AG10803 (cell line): ENCODE measurements at places on chromosomes 13 and 19.
A peak's percentile ranks its signal among the peaks of the same experiment; 100 is the strongest.

DNA sequence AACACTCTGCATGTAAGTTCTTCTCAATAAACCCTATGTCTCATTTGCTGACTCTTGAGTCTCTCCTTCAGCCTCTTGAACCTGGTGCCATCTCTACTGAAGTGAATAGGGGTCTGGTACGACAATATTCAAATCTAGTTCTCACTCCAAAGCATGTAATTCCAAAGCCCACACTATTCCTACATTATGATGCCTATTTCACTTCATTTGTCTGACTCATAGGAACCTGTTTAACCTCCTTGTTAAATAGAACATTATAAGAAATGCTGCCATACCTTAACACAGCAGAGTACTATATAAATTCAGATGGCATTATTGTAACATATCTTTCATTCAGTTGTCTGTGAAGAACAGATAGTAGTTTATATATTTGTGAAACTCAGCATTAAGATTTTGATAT lies 67.1 kb downstream of the STARD13 start:
- no peak for DNase-seq

DNA sequence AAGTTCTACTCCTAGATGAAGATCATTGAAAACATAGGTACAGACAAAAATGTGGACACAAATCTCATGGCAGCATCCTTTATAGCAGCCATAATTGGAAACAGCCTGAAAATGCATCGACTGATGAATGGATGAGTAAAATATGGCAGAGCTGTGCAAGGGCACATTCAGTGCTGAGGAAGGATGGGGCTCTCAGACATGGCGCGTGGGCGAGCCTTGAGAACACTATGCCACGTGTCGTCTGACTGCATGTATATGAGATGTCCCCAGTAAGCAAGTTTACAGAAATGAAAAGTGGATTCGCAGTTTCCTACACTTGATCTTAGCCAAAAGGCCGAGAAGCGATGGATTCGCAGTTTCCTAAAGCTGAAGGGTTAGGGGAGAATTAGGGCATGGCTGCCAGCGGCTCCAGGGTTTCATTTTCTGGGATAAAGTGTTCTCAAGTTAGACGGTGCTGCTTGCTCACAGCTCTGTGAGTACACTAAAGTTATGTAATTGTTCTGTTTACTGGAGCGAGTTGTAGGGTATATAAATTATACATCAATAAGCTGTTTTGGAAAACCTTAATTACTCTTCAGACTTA lies 78.0 kb downstream of the RAB20 start:
- DNase-seq = no peak

- no peak for DNase-seq
Measured at GRCh38 chr19:48478339-48479256, 9.4 kb downstream of the CYTH2 start.

GRCh38 chr13:60220072-60220471 lies 56.3 kb upstream of the DIAPH3 start:
- DNase-seq = no peak

- DNase-seq = no peak
Measured at GRCh38 chr19:5977222-5977784, 637 bp downstream of the RANBP3 start.

GRCh38 chr13:93151277-93151676 lies 75.3 kb upstream of the GPC6 start:
- peak; percentile 82 for DNase-seq

GRCh38 chr19:31144075-31144870 lies 205.0 kb downstream of the TSHZ3 start:
- DNase-seq = no peak

GRCh38 chr19:47436712-47437401 lies 17.5 kb upstream of the MEIS3 start:
- DNase-seq = peak; percentile 46

- DNase-seq = peak; percentile 20
Measured at GRCh38 chr13:41059456-41060081, 1.7 kb upstream of the WBP4 start.

DNA sequence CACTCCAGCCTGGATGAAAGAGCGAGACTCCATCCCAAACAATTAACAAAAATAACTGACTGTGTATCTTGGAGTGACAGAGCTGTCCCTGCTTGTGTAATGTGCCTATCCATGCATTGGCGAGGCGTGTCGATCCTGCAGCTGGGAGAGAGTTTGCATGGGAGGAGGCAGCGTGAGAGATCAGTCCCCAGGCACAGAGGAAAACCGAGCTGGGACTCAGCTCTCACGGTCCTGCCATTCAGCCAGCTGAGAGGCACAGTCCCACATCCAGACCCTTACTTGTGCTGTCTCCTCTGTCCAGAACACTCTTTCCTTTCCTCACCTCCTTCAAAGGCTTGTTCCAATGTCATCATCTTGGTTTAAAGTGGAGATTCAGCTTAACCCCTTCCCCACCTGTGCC lies 11.9 kb upstream of the SULT2B1 start:
- no peak for DNase-seq

DNA sequence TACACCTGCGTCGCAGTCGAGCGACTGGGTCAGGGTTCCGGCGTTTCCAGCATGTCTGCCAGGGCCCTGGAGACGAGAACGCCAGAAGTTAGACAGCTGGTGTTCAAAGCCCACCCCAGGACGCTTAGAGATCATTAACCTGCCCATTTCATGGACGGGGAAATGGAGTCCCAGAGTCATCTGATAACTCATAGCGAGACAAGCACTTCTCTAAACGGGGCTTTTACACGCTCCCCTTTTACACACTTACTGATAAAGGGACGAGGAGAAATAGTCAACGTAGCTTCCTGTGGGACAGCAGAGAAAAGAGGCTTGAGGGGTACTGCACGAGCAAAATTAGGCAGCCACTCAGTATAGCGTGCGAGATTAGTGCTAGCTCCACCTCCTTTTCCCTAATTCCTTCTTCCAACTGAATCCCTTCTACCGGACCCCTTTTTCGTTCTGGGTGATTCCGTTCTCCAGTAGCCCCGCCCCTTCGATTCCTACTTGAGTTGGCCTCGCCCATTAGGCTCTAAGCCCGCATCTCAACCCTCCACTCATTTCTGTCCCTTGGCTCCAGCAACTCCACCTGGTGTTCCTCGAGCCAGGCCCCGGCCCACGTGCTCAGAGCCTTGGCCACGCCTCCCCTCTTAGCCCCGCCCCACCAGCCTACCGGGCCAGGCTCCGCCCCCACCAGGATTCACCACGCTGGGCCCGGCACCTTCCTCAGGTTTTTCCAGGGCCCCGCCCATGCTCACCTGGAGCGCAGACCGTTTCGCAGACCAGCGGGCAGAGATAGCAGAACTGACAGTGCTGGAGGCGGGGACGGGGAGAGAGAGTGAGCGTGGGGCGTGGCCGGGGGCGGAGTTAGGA lies 3.7 kb downstream of the HRC start:
- DNase-seq = no peak

GRCh38 chr19:5193192-5193591 lies 147.4 kb downstream of the PTPRS start:
- no peak for DNase-seq

DNA sequence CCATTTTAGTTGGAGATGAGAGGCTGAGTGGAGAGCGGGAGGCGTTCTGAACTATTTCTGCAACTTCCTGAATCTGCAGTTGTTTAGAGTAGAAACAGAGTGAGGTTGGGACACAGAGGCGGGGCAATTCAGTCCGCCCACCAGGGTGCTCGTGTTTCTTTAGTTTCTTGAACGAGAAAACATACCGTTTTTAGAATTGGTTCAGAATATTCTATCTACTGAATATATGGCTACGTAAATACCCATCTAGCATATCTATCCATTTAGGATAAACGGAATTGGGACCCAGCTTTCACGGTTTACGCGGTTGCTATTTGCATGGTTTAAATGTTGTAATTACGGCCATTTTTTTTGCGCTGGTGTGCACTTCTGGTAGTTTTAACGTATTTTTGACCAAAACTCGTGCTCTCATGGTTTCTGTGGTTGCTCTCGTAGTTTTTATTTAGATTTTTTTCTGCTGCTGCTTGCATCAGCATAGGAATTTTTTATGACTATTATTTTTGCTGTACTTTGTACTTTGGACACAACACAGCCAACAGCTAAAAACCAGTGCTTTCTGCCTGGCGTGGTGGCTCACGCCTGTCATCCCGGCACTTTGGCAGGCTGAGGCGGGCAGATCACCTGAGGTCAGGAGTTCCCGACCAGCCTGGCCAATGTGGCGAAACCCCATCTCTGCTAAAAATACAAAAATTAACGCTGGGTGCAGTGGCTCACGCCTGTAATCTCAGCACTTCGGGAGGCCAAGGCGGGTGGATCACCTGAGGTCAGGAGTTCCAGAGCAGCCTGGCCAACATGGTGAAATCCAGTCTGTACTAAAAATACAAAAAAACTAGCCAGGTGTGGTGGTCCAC lies 32.7 kb downstream of the TIMM13 start:
- no peak for DNase-seq

GRCh38 chr19:18322318-18322758 lies 538 bp downstream of the LSM4 start:
- DNase-seq = peak; percentile 59

DNA sequence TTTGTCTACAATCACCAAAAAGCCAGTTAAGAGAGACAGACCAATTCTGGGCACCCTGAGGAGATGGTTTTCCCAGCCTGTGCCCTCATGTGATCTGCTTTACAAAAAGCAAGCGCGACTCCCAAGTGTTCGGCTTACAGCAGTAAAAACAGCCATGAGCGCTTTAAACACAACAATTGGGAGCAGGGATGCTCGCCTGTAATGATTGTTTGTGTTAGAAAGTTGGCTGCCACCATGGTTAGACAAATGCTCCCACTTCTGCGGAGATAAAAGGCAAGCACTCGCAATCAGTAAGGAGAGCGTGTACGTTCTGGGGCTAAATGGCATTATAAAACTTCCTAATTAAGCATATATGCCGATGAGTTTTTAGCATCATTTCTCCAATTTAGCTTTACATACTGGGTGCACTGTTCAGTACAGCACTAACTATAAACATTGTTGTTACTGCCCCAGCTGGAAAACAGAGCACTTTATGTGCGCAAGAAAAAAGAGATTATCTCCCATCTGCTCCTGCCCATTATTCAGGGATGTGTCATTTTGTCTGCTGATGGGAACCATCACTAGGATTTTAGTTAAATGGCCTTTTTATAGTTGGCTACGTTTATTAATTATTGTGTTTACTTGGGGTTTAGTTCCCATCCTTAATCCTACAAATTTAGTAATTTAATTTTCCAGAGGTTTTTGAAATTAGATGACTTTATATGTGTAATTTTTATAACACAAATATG lies 309.3 kb upstream of the MAB21L1 start:
- no peak for DNase-seq

DNA sequence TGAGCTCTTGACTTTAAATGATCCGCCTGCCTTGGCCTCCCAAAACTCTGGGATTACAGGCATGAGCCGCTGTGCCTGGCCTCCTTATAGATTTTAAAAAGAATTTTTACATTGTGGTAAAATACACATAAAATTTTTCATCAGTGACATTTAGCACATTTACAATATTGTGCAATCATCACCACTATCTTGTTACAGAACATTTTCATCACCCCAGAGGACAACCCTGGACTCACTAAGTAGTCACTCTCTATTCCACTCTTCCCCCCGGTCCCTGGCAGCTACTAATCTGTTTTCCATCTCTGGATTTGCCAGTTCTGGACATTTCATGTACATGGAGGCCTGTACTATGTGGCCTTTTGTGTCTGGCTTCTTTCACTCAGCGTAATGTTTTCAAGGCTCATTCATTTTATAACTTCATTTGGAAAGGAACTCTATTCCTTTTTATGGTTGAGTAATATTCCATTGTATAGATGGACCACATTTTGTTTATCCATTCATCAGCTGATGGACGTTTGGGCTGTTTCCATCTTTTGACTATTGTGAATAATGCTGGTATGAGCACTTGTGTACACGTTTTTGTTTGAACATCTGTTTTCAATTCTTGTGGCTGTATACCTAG lies 19.9 kb downstream of the MEGF8 start:
- DNase-seq = peak; percentile 70

DNA sequence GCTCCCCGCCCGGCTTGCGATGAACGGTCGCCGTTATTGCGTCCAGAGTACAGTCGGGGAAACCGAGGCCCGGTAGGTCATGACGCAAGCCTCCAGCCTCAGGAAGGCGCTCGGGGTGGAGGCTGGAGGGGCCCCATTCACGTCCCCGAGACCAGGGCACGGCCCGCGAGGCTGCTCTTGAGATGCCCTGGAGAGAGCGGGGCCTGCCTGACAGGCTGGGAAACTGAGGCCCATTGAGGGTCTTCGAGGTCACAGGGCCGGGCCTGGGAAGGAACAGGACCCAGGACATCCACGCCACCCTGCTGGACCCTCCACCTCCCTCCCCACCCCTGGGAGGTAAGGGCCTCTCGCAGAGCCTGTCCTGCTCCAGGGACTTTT lies 367 bp downstream of the NDUFS7 start:
- no peak for DNase-seq

GRCh38 chr13:27250833-27251165 lies 559 bp upstream of the RPL21 start:
- no peak for DNase-seq

GRCh38 chr19:54650108-54650655 lies 12.6 kb upstream of the LILRB4 start:
- DNase-seq = no peak

GRCh38 chr19:16112778-16113177 lies 1.1 kb downstream of the RAB8A start:
- no peak for DNase-seq

GRCh38 chr19:17109962-17110598 lies 34.5 kb downstream of the MYO9B start:
- no peak for DNase-seq

GRCh38 chr13:76527041-76527440 lies 359.2 kb downstream of the KCTD12 start:
- DNase-seq = no peak

DNA sequence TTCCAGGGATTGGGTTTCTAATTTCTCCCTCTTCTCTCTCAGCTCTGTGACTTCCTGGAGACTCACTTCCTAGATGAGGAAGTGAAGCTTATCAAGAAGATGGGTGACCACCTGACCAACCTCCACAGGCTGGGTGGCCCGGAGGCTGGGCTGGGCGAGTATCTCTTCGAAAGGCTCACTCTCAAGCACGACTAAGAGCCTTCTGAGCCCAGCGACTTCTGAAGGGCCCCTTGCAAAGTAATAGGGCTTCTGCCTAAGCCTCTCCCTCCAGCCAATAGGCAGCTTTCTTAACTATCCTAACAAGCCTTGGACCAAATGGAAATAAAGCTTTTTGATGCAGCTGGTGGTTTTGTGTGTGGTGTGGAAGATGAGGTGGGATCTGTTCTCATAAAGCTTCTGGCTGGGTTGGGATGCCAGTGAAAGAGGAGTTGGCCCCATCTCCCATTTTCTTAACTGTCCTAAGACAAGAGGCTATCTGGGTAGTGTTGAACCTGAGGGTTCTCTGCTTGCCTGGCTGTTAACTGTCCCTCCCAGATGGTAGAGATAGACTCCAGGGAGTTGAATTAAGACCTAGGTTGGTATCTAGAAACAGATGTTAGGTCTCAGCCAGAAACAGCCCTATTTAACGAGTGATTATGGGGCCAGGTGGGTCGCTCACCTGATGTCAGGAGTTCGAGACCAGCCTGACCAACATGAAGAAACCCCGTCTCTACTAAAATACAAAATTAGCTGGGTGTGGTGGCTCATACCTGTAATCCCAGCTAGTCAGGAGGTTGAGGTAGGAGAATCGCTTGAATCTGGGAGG lies 1.6 kb downstream of the FTL start:
- DNase-seq = no peak
